Activated CD4-positive, CD25-positive, alpha-beta regulatory T cell treated with anti-CD3 and anti-CD28 coated beads, Interleukin-2, amount 50 U/mL, for 72 hours (primary cell): ENCODE measurements at places on chromosomes 7 and 10.

- DNase-seq = no peak
These were observed 42.9 kb downstream of the CHRM2 start for GRCh38 chr7:136911344-136911743.

GRCh38 chr7:147775516-147776284 is 814.9 kb upstream of the C7orf33 start:
- DNase-seq = no peak

GRCh38 chr7:96402913-96403312 is 81.0 kb upstream of the SLC25A13 start:
- no peak for DNase-seq

DNA sequence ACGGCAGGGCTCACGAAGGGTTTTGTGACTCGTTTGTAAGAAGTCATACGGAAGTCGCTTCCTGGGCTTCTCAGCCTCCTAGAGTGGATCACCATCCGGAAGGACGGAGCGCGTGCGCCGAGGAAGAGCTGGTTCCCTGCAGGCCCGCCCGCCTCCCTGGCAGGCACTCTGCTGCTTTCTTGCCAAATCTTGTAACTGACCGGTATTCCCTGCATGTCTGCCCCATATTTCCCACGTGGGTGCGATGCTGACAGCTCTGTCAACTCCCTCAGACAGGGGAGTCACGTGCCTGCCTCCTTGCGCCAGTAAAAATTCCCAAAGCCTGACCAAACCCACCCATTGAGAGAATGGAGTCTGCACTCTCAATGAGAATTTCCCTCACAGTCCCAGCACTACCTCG is 12.7 kb downstream of the SHH start:
- no peak for DNase-seq

DNA sequence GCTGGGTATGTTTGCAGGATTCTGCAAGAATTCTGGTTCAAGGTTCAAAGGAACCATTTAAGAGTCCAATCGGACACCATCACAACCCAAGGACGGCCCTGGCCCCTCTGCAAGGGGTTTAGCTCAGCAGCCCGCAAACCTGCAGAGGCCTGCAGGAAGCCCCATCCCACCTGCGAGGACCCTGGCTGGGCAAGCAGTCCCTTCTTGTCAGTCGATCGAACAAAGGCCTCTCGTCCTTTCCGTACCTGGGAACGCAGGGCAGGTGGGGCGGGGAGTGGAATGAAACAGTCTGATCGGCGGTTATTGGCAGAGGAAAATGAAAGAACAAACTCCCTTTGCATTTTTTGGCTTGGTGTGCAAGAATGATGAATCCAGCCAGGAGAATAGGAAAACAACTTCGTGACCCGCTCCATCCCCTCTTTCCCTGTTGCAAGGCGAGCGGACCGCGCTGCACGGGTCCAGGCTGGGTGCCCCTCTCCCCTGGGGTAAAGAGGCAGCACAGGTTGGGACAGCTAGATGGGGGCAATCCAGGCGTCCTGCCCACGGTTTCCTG is 73.7 kb downstream of the INSIG1 start:
- no peak for DNase-seq

DNA sequence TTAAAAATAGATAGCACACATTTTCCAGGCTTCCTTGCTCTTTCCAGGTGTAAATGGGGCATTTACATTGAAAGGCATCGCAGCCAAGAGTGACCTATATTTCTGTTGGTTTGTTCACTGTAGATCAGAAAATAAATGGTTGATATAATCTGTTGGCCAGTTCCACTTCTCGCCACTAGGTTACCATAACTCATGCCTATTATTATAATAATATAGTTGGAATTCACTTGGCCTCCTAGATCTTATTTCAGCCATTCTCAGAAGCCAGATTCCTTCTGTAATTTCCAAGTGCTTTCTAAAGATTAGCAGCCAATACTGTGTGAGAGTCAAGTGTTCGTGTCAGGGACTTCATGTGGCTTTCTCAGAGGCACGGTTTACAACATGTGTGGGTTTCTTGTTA is 179.5 kb downstream of the DNAH11 start:
- DNase-seq = no peak

DNA sequence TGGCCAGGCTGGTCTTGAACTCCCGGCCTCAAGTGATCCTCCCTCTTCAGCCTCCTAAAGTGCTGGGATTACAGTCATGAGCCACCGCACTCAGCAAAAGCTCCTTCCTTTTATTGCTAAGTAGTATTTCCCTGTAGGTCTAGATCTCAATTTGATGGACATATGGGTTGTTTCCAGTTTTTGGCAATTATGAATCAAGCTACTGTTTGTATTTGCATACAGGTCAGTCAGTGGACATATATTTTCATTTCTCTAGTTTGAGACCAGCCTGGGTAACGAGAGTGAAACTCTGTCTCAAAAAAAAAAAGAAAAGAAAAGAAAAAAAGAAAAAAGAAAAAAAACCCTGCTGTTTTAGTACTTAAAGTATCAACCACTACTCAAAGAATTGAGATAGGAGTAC is 6.4 kb upstream of the PRKRIP1 start:
- no peak for DNase-seq

GRCh38 chr7:2821842-2822507 is 22.1 kb downstream of the GNA12 start:
- no peak for DNase-seq

DNA sequence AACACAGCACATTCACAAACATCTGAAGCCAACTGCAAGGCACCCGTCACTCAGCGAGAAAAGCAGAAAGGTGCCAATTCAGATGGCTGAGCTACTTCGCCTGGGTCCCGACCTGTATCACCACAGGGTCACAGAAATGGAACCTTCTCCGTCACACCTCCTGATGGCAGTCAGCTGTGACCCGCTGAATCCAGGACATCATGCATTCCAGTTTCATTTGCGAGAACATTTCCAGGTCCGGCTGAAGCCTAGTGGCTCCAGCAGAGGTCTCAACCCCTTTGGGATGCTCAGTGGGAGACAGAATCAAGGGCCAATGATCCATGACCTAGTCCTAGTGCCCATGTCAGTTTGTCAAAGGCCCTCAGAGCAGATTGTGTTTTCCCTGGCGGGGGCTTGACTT is 193.6 kb upstream of the KLF14 start:
- DNase-seq = no peak

- no peak for DNase-seq
These were observed 309.4 kb upstream of the ZNF32 start for GRCh38 chr10:43958071-43958432.

- DNase-seq = no peak
These were observed 320.7 kb downstream of the SUGCT start for GRCh38 chr7:40455485-40455884.

GRCh38 chr7:110317541-110318265 is 773.2 kb upstream of the LRRN3 start:
- no peak for DNase-seq

GRCh38 chr10:24132741-24133140 is 76.2 kb upstream of the KIAA1217 start:
- no peak for DNase-seq

GRCh38 chr7:75662579-75663301 is 76.0 kb downstream of the HIP1 start:
- no peak for DNase-seq

- DNase-seq = no peak
These were observed 40.3 kb downstream of the NRCAM start for GRCh38 chr7:108415821-108416536.

DNA sequence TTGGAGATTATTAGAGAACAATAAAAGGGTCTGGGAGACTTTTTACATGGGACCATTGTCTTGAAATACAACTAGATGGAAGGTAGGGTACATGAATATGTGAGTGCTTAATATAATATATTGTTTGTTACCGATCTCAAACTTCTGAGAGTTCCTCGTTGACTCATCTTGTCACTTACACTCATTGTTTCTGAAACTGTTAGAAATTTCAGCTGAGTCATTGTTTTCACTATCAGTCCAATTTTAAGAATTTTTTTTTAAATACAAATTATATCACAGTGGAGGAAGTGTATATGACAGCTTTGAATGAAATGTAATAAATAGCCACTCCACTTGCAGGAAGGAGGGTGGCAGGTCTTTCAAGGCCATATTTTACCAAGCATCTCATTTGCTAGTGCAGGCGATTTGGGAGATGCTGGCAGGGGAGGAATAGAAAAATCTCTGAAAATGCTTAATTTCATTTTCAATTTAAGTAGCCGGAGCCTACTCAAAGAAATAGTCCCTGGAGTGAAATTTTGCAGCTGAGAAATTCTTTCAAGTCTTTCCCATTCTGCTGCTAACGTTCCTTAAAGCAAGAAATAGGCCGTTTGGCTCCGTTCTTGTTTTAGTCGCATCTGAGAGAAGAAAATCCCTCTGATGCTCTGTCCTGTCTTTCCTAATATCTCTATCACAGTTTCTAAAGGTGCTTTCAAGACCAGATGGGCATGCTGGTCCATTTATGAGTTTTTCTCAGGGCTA is 1404.2 kb upstream of the CELF2 start:
- no peak for DNase-seq

DNA sequence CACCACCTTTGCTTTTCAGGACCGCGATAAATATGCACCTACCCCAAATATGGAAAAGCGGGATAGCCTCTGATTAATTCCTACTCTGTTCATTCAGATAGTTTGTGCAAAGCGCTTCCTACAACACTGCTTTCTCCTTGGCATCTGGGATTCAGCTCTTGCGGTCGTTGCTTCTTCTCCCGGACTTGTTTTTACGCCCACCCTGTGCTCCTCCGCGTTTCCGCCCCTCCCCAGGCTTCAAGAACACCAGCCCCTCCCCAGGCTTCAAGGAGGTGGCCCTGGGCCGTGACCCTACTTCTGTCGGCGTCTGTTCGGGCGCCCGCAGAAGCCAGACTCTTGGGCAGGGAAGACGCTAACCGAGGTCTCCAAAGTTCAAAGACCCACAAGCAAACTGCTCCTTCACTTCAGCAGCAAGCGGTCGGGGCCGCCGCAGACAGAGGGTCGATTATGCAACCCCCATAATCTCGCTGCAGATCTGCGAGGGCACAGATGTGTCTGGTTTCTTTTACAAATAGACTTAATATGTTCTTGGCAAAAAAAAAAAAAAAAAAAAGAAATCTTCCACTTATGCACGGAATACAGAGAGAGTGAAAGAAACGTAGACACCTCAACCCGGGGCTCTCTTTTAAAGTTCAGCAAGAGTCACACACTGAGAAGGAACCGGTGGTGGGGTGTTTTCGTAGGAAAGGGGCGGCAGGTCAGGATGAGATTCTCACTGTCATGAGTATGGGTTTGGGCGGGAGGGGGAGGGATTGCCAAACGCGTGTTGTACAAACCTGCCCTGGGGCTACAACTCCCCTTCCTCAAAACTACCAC is 1.9 kb downstream of the DLX5 start:
- DNase-seq = no peak

DNA sequence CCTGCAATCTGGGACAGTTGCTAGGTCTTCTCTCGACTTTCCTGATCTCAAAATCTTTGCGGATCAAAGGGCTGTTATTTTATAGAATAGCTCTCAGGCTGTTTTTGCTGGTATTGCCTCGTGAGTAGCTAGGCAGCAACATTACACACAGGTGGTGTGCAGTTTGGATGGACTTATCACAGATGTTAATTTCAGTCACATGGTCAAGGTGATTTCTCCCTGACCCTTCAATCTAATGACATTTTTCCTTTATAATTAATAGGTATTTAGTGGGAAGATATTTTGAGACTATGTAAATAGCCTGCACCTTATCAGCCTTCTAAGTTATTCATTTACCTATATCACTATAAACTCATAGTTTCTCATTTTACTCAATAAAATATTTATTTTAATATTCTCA is 309.6 kb upstream of the PRKCQ start:
- no peak for DNase-seq

GRCh38 chr7:133572087-133572486 is 319.2 kb downstream of the EXOC4 start:
- no peak for DNase-seq

- no peak for DNase-seq
These were observed 39.4 kb upstream of the ARHGAP21 start for GRCh38 chr10:24762966-24763623.

- DNase-seq = no peak
These were observed 23.0 kb downstream of the ZNF518A start for GRCh38 chr10:96153070-96153469.

GRCh38 chr7:111067251-111067650 is 23.7 kb upstream of the LRRN3 start:
- no peak for DNase-seq

DNA sequence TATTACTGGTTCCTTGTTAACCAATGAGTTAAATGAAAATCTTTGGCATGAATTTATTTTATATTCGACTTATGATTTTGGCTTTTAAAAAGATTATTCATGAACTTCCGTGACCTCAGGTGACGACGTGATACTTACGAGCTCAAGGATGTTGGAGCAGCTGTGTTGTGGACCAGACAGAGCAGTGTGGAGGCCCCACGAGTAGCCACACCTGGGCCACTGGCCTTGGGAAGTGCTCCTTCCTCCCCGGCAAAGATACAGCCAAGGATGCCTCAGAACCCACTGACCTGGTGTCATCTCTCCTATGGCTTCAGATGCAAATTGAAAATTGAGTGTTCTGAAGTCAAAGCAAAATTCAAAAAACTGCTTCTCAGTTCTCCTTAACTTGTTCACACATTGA is 147.5 kb upstream of the PPP2R2D start:
- DNase-seq = no peak

- no peak for DNase-seq
These were observed 865.4 kb downstream of the CCSER2 start for GRCh38 chr10:85193796-85194195.

DNA sequence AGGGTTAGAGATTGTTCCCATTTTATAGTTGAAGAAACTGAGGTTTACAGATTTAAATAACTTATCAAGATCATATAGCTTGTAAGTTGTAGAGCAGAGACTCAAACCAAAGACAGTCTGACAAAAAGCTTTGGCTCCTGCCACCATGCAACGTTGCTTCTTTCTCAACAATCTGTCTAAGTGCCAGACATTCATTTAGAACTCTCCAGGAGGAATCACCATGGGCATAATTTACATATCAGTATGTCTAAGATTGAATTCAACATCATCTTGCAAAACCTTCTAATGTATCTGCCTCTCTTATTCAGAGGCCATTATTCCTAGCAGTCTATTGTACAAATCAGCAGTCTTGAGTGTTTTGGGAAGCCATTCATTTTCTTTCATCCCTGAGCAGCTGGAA is 163.5 kb upstream of the PLXDC2 start:
- no peak for DNase-seq

DNA sequence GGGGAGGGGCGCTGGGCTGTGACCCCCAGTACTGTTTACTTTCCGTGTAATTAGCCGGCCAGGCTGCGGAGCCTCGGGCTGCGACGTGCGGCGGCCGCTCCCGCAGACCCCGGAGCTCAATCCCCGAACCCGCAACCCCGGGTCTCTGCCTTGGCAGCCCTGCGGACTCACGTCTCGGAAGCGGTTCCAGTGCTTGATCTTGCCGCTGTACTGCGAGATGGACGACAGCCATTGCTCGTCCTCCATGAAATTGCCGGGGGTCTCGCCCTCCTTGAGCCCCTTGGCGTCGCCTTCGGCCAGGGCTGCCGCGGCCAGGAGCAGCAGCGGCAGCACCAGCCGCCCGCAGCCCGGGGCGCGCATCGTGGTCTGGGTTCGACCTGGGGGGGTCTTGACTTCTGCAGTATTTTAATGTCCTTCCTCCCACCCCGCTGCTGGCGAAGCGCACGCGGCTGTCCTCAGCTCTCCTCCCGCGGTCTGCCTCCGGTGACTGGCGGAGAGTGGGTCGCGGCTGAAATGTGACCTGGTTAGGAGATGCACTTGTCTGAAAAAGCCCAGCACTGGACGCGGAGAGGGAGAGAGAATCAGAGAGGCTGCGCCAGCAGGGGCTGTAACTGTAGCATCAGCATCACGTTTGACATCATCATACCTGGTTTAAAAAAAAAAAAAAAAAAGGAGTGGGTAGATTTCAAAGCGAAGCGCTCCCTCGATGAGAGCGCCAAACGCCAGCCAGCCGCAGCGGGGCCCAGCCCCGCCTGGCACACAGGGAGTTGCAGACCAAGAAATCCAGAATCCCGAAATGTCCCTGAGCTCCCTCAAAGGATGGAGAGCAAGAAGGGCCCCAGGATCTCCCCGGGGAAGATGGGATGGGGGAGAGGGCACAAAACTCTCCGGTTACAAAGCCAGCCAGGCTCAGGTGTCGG is at the start of gene SPOCK2:
Gene SPOCK2 (minus strand): TSS at position 583 of the 920 bp plus-strand sequence. CDS start 223 bp downstream, at position 360.
- peak; percentile 70 for DNase-seq
